Mucosa of descending colon (tissue), 3 donors: ENCODE measurements at places on chromosomes 2 and 18.

GRCh38 chr18:45557779-45558178, 57.5 kb upstream of the SLC14A2 start:
- no peak for DNase-seq

GRCh38 chr2:224927646-224928173, 114.6 kb downstream of the DOCK10 start:
- peak; percentile 50 for DNase-seq

GRCh38 chr2:190802129-190802528, 78.5 kb upstream of the GLS start:
- no peak for DNase-seq

GRCh38 chr2:5685225-5685624, 7.0 kb upstream of the SOX11 start:
- no peak for DNase-seq

- no peak for DNase-seq
These were observed 73.9 kb upstream of the MC2R start for GRCh38 chr18:13989199-13989598.

DNA sequence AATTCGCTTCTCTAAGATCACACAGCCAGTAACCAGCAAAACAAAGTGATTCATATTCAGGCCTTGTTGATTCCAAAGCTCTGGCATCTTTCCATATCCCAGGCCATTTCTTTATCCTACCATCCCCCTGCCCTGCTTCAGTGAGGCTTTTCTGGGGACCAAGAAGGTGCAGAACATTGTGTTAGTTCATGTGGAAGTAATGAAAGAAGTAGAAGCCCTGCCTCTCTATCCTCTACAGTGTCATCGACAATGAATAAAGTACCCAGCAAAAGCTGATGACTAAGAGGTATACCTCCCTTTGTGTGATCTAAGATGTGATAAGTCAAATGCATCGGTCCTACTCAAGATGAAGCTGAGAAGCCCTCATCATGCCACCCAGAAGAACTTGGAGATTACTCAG, 383.2 kb downstream of the BCL11A start:
- DNase-seq, result no peak

DNA sequence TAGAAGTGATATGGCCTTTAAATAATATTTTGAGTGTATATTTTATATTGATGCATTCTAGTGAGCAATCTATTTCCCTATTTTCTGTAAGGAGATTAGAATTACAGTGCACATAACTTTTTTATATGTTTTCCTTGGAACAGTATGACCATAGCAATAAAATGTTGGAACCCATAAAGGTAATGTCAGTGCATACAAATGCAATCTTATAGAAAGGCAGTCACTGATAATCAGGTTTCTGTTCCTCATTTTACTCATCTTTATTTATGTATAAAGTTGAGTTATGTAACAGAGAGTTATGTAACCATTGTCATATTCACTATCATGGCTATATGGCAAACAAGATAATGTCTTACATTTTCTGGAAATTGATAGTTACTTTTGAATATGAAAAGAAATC, 179.9 kb upstream of the NETO1 start:
- no peak for DNase-seq
